AG10803 (cell line): ENCODE measurements at places on chromosomes 1 and 21.

DNA sequence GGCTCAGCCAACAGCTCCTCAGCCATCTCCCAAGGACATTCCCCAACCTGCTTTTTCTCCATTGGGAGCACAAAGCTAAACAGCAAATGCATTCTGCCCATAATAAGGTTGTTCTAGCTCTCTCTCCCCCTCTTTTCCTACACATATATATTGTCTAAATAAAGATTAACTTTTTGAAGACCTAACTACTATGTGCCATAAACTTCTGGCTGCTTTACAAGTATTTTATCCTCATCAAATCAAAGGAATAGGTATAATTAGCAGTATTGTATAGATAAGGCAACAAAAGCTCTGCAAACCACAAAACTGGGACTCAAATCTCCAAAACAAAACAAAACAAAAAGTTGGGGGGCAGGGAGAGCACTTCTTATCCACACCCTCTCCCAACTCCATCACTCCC is 43.4 kb downstream of the TGFBR3 start:
- DNase-seq: no peak

- peak; percentile 96 for DNase-seq
Measured at GRCh38 chr1:16217061-16217785, 4.8 kb upstream of the ARHGEF19 start.

DNA sequence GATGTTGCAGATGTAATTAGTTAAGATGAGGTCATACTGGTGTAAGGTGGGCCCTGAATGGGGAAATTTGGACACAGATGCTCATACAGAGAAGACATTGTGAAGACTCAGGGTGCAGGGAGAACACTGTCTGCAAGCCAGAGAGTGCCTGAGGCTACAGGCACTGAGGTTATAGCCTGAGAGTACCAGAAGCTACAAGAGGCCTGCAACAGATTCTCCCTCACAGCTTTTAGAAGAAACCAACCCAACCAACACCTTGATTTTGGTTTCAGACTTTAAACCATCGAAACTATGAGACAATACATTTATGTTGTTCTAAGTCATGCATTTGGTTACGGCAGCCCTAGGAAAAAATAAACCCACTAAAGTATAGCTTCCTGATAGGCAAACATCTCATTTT is 321.7 kb upstream of the USP25 start:
- DNase-seq: no peak

GRCh38 chr1:49397086-49397485 is 620.4 kb upstream of the BEND5 start:
- DNase-seq: no peak

DNA sequence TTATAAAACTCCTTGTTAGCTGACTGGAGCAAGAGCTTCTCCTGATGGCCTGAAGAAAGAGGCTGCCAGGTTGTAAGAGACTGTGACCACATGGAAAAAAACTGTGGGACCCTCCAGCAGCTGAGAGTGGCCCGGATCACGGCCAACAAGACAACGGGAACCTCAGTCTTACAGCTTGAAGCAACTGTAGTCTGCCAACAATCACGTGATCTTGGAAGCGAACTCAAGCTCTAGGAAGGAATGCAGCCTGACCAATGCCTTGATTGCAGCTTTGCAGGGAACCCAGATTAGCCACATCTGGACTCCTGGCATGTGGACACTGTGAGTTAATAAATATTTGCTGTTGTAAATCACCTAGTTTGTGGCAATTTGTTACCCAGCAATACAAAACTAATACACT is 442.6 kb upstream of the PRMT6 start:
- DNase-seq: no peak

- no peak for DNase-seq
Measured at GRCh38 chr1:91877574-91878208, 8.3 kb downstream of the TGFBR3 start.

DNA sequence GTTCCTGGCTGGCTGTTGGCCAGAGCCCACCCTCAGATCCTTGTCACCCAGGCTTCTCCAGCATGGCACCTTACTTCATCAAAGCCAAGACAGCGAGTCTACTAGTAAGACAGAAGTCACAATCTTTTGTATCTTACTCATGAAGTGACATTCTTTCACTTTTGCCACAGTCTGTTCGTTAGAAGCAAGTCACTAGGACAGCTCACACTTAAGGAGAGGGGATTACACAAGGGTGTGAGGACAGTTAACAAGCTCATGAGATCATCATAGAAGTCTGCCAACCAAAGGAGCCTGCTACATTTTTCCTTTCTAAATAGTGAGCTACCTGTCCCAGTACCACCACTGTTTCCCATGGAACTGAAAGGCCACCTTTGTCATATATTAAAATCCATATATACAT is 61.5 kb downstream of the PACC1 start:
- DNase-seq: peak; percentile 49

DNA sequence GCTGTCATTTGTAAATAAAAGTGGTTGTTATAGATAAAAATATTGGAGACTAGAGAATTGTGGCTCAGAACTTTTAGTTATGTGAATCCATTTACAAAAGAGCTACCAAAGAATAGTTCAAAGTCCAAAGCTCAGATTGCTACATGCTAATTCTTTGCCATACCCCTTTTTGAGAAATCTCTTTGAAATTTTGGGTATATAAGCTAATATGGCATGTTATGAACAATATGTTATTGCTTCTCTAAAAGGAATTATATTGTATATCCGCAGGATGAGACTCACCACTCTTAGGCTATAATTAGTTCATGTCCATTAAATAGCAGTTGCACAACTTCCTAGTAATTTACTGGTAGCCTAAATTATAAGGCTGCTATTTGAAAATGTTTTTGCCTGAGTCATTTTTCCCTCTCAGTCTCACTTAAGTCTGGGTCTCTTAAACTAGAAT is 178.0 kb downstream of the ZNF281 start:
- DNase-seq: peak; percentile 84

- DNase-seq: no peak
Measured at GRCh38 chr1:209231476-209232156, 351.9 kb upstream of the CAMK1G start.

DNA sequence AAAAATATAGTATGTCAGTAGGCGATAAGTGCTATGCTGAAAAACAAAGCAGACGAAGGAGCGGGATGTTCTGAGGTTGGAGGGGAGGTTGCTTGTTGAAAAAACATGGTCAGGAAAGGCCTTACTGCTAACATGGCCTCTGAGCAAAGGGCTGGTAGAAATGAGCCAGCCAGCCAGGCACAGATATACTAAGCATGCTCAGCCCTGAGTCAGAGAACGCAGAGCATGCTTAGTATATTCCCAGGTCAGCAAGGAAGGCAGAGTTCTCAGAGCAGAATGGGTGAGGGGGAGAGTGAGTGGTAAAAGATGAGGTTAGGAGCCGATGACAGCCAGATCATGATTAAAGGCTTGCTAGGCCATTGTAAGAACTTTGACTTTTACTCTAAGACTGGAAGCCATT is 36.7 kb downstream of the ZBTB40 start:
- DNase-seq: no peak

DNA sequence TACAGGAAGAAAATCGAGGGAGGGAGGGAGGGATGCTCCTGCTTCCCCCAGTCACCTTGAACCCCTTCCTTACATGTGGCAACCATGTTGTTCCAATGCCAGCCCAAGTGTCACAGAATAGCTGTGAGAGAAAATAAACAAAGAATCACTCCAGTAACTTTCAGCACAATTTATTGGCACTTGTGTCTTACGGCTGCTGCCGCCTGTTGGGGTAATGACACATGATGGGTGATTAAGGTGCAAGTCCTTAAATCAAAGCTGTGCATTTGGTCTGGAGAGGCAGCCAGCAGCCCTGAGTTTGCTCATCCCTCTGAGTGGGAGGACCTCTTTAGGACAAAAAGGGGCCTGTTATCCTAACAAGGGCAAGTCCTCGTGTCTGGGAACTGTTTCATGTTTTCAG is 377.7 kb downstream of the PCP4 start:
- no peak for DNase-seq

DNA sequence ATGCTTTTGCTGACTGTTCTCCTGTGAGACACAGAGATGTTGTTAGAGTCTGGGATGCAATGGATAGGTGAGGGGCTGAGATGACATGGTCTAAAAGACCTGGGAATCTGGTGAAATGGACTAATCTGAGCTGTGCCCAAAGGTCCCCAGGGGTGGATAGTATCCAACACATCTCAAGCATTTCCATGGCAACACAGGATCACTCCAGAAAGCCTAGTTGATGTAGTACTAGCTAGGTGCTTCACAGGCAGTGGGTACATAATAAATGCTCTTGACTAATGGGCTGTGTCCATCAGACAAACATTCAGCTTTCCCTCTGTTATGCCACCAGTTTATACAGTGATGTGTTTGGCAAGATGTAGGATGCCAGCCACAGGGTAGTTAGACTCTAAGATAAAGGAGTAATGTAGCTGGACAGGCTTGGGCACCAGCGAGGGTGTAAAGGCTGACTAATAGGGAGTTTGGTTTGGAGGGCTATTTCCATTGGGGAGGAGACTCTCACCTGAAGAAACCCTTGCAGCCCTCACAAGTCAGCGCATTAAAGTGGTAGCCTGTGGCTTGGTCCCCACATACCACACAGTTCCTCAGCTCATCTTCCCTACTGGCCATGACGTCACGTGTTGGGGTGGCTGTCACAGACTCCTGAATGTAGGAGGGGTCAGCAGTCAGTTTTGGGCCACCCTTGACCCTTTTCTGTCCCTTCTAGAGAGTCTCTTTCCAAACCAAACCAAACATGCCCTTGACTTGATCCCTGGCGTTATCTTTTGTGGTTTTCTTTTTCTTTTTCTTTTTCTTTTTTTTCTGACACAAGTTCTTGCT is 1.8 kb downstream of the NR1I3 start:
- no peak for DNase-seq

- no peak for DNase-seq
Measured at GRCh38 chr21:25936776-25937175, 202.0 kb downstream of the GABPA start.

GRCh38 chr1:29703596-29704370 is 467.5 kb downstream of the PTPRU start:
- DNase-seq: peak; percentile 59

GRCh38 chr1:88730132-88730675 is 46.1 kb downstream of the PKN2 start:
- no peak for DNase-seq

- DNase-seq: no peak
Measured at GRCh38 chr21:45507523-45507875, 34.7 kb downstream of the SLC19A1 start.

DNA sequence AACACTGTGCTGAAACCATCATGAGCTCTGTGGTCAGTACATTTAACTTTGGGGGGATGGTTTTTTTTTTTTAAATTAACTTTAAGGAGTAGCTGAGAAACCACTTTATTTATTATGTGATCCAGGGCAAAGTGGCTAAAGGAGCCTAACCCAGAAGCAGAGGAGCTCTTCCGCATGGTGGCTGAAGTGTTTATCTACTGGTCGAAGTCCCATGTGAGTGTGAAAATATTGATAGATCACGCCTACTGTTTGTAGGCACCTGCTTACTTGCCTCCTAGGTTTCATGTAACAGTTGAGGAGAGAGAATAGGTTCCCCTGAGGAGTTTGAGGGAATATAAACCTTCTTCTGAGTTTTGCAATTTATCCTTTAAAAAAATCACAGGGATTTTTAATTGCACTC is 181.4 kb downstream of the ZP4 start:
- DNase-seq: no peak

- no peak for DNase-seq
Measured at GRCh38 chr21:24948186-24948585, 659.1 kb downstream of the MRPL39 start.

- peak; percentile 54 for DNase-seq
Measured at GRCh38 chr1:246155923-246156322, 351.2 kb downstream of the SMYD3 start.

GRCh38 chr1:172086137-172086536 is 244.8 kb downstream of the DNM3 start:
- no peak for DNase-seq

GRCh38 chr21:29696937-29697336 is 242.9 kb downstream of the GRIK1 start:
- DNase-seq: no peak

DNA sequence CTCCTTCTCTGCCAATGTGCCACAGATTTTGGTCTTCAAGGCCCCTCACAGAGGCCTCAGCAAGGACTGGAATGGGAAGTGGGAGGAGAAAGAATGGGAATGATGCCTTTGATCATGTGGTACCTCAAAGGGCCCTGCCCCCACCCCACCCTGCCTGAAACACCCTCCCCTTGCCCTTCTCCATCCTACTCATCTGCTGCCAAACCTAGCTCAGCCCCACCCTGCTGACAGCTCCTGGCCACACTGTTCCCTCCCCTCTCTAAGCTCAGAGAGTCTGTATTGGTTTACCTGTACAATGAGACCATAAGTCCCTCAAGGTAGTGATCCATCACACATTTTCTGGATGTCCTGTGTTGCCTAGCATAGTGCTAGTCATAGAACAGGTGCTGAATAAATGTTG is 6.7 kb upstream of the ARHGAP30 start:
- DNase-seq: no peak

- DNase-seq: no peak
Measured at GRCh38 chr1:68917456-68917855, 420.6 kb upstream of the DEPDC1 start.

GRCh38 chr21:44574457-44575306 is 1.2 kb downstream of the KRTAP10-4 start:
- no peak for DNase-seq
